ENCODE measurements at places on chromosomes 5 and 9.

- DNase-seq = peak; percentile 32
Measured at GRCh38 chr9:99052815-99053715, 51.8 kb upstream of the TGFBR1 start.

DNA sequence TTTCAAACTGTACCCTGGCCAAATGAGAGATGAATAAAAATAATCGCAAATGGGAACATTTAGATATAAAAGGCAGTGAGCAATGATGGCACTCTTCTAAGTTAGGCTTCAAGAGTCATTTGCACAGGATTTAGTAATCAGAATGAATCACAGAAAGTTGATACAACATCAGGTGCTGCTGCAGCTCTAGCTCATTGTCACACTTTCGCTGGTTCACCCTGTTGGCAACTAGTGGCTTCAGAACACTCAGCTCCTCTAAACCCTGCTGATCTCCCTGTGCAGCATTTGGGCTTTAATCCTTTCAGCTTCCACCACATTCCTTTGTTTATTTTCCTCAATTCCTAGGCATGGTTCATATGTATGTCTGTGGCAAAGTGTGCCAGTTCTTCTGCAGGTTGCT, 2071.2 kb upstream of the CDH6 start:
- DNase-seq = no peak

GRCh38 chr5:76277736-76278135, 125.3 kb upstream of the IQGAP2 start:
- no peak for DNase-seq

GRCh38 chr9:4489919-4490704, at the start of gene SLC1A1:
SLC1A1 (plus strand) TSS chr9:4490468; CDS start chr9:4490680, 212 bp downstream.
- DNase-seq = peak; percentile 30

DNA sequence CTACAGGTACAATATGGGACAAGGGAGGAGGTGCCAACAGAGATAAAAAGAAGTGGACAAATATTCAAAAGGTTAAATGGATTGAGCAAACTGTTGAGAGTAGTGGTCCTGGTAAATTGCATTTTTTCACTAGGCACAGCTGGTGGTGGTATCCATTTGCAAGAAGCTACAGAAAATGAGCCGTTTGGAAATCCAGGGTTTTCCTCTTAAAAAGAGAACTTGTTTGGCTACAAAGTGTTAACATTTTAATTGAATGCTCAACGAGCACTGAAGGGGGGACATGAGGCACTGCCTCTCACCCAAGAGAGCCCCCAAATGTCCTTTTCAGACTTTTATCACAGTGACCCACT, 491 bp upstream of the ZCCHC9 start:
- DNase-seq = no peak

DNA sequence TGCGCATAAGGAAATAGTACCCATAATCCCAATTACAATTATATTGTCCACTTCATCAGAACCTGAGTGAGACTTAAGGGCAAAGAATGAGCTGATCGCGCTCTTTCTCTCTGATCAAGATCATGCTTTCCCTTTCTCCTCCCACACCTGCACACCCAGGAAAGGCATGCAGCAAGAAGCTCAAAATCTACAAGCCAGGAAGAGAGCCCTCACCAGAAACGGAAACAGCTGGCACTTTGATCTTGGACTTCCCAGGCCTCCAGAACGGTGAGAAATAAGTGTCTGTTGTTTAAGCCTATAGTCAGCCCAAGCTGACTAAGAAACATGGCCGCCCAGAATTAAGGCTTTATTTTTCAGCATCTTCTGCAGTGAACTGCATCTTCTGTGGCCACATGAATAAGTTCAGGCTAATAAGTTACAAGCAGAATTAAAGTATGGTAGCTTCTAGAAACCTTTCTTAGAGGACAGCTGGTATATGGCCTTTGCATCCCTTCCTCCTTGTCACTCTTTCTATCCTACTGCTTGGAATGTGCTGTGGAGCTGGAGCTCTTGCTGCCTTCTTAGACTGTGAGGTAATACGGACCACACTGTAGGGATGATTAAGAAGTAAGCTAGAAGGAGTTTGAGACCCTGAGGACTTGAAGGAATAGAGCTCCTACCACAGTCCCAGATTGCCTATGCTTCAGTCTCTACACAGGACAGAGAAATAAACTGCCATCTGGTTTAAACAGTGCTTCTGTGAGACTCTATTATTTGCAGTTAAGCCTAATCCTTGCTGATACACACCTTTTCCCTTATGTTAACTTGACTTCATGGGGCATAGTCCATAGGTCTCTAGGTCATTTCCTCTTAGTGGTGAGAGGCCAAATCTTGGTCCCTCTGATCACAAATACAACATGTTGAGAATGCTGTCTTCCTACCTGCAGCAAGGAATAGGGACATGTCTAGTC, 17.2 kb downstream of the OR2S2 start:
- peak; percentile 56 for DNase-seq

DNA sequence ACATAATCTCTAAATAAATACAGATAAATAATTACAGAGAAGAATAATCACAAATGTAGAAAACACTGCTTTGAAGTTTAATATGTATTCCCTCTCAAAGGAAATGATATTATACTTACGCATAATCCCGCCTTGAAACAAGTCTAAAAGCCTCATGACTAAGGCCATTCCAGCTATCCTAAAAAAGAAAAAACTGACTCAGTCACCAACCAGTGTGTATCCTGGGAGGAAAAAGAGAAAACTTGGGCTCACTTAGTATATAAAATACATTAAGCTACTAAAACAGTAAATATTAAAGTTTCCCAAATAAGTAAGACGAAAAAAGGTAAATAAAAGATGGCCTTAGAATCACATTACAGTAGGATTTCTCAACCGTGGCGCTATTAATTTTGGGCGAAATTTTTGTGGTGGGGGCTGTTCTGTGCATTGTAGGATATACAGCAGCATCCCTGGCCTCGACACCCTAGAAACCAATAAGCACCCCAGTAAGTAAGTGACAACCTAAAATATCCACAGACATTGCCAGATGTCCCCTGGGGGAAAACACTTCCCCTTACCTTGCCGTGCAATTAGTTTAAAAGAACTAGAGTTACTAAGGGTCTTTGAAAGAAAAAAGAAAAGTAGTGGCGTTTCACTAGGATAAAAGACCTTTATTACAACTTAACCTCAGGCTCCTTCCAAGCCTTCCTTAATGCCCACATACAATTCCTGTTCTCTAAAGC, 1.1 kb downstream of the HSPA9 start:
- no peak for DNase-seq

DNA sequence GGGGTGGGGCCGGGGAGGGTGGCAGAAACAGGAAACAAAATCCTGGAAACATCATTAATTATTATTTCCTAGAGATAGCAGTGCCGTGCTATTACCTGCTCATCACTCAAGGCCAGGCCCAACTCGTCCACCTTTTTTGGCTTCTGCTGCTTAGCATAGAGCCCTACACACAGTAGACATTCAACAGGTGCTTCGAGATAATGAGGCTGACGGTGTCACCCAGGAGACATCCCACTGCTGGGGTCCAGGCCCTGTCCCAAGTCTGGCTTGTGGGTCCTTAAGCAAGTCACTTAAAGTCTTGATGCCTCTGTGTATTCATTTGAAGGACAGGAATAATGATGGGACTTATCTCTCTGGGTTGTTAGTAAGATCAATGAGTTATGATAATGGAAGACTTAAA, 506.6 kb downstream of the BNC2 start:
- DNase-seq = no peak

GRCh38 chr5:176676361-176676824, 29.1 kb downstream of the TSPAN17 start:
- DNase-seq = no peak

- DNase-seq = no peak
Measured at GRCh38 chr9:129054163-129054851, 17.9 kb downstream of the MIGA2 start.

DNA sequence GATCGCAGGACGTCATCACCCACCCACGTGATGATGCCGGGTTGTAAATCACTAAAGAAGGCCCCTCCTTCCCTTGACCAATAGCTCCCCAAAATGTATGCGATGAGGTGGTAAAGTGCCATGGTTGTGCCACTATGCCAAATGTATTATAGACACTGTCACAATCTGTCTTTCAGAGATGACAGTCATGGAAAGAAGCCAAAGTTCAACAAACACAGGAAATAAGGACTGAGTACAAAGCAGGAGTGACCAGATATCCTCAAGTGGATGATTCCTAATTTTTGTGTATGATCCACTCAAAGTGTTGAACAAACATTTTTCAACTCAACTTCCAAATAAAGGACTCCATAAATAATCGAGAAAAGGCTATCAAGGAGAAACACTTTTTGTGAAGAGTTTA, 12.5 kb downstream of the GLIS3 start:
- DNase-seq = no peak

DNA sequence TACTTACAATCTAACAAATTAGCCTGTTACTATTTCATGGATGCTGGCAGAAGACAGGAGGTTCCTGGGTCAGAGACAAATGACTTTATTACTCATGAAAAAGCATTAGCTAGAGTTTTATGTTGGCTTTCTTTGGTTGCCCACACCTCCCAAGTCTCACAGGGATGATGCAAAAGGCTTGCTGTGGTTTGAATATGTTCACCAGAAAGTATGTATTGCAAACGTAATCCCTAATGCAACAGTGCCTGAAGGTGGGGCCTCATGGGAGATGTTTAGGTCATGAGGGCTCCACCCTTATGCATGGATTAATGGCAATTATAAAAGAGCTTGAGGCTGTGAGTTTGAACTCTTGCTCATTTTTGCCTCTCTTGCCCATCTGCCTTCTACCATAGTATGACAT, 28.5 kb downstream of the DPYSL3 start:
- DNase-seq = no peak

DNA sequence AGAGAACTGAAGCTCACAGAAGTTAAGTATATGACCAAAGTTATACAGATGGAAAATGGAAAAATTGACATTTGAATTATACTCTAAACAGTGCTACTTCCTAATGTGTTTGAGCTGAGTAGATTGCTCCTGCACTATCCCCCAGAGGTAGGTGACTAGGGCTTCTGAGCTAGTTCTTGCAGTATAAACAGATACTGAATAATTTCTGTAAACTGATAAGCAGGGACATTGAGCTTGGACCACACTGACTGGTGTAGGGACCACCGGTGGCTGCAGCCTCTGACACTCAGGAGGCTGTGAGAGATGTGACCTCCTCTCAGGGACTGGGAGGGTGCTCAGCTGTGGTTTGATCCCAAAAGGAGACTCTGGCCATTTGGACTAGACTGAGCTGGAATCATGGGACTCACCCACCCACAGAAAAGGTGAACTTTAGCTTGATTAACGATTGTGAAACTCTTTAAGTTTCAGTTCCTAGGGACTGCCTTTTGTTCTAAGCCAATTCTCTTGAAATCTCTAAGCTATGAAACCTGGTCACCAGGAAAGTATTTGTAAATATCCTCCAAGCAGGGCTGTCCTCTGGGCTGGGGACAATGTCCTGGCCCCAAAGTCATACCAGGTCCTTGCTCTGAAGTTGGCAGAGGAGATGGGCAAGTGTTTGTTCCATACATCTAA, 291.5 kb downstream of the SEC61B start:
- no peak for DNase-seq

- DNase-seq = no peak
Measured at GRCh38 chr5:172606156-172606785, 34.8 kb upstream of the NEURL1B start.

Measured in activated CD8-positive, alpha-beta T cell treated with anti-CD3 and anti-CD28 coated beads, Interleukin-2, amount 10 ng/mL, durations not matched to agents 7 days and 5 days (primary cell).